ENCODE measurements at places on chromosomes 1 and 21. TPM values are rescaled to one million over a fixed set of nuclear protein-coding genes. Genes with fewer than 3 reads are reported as not detected.

DNA sequence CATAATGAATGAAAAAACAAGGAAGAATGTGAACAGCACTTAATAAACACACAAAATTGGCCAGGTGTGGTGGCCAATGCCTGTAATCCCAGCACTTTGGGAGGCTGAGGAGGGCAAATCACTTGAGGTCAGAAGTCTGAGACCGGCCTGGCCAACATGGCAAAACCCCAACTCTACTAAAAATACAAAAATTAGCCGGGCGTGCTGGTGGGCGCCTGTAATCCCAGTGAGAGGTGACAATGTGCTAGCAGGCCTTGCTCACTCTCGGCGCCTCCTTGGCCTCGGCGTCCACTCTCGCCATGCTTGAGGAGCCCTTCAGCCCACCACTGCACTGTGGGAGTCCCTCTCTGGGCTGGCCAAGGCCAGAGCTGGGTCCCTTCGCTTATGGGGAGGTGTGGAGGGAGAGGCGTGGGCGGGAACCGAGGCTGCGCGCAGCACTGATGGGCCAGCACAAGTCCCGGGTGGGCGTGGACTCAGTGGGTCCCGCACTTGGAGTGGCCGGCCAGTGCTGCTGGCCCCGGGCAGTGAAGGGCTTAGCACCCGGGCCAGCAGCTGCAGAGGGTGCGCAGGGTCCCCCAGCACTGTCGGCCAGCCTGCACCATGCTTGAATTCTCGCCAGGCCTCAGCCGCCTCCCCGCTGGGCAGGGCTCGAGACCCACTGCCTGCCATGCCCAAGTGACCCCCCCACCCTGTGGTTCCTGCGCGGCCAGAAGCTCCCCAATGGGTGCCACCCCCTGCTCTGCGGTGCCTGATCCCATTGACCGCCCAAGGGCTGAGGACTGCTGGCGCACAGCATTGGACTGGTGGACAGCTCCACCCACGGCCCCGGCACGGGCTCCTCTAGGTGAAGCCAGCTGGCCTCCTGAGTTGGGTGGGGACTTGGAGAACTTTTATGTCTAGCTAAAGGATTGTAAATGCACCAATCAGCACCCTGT is 30.6 kb upstream of the ATG4C start:
- no peak for DNase-seq

DNA sequence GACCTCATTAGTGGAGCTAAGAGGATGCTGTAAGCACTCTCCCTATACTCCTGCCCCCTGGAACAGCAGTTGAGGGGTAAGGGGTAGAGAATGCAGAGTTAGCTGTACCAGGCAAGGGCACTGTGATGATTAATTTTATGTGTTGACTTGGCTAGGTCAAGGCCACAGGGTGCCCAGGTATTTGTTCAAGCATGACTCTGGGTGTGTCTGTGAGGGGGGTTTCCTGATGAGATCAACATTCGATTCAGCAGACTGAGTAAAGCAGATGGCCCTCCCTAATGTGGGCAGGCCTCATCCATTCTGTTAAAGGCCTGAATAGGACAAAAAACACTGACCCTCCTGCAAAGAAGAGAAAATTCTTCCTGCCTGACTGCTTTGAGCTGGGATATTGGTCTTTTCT is 110.8 kb downstream of the KCND3 start:
- no peak for DNase-seq

- DNase-seq = no peak
These were observed 122.0 kb downstream of the PTBP2 start for GRCh38 chr1:96843601-96844000.

UMODL1 gene
- 0.13 TPM for total RNA-seq

PSMG1 gene
- total RNA-seq = 53.5 TPM

BGLAP gene
- total RNA-seq = not detected

Measured in gastrocnemius medialis (tissue), 4 donors.